Activated CD8-positive, alpha-beta T cell treated with anti-CD3 and anti-CD28 coated beads for 36 hours (primary cell): ENCODE measurements at places on chromosomes 12 and 14.
A peak's percentile ranks its signal among the peaks of the same experiment; 100 is the strongest.

GRCh38 chr12:2284321-2284813 lies 231.6 kb downstream of the CACNA1C start:
- no peak for DNase-seq

GRCh38 chr14:97776890-97777558 lies 979.8 kb downstream of the VRK1 start:
- no peak for DNase-seq

DNA sequence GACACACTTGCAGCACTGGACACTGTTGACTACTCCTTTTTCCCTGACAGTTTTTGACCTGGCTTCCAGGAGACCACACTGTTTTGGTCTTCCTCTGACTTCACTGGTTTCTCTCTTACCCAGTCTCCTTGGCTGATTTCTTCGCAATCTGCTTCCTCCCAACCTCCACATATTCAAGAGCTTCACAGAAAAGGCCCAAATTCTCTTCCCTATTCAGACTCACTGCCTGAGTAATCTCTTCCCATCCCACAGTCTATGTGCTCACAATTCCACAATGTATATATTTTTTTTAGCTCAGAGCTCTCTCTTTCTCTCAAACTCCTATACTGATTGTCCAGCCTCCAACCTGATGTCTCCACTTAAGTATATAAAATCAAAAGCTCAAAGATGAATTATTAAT lies 115.4 kb downstream of the SINHCAF start:
- DNase-seq: no peak

- DNase-seq: no peak
Measured at GRCh38 chr12:102201436-102202061, 3.9 kb upstream of the PMCH start.

DNA sequence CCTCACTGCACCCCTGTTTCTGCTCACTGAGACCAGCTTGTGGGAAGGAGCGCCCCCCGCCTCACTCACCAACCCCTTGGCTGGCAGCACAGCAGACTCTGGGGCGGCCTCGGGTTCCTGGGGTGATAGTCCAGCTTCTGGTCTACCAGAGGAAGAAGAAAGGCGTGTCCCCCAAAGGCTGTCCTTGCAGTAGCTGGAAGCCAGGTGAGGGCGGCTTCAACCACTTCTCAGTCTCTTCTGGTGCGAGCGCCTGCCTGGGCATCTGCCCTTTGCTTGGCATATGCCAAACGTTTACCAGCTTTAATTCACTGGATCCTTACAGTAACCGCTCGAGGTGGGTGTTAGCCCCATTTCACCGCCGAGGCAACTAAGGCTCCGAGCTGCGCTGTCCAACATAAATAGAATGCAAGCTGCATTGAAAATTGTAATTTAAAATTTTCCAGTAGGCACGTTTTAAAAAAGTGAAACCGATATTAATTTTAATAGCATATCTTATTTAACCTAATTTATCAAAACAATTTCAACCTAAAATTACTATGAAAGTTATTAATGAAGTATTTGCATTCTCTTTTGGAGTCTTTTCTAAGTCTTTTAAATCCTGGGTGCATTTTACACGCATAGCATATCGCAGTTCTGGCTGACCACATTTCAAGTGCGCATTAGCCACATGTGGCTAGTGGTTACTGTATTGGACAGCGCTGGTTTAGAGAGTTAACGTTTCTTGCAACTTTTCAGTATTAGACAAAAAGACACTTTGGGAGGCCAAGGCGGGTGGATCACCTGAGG lies 872 bp downstream of the FAM177A1 start:
- DNase-seq: peak; percentile 63

GRCh38 chr12:49219417-49220026 lies 30.6 kb upstream of the TUBA1A start:
- no peak for DNase-seq

GRCh38 chr14:56092763-56093162 lies 25.4 kb upstream of the PELI2 start:
- no peak for DNase-seq

DNA sequence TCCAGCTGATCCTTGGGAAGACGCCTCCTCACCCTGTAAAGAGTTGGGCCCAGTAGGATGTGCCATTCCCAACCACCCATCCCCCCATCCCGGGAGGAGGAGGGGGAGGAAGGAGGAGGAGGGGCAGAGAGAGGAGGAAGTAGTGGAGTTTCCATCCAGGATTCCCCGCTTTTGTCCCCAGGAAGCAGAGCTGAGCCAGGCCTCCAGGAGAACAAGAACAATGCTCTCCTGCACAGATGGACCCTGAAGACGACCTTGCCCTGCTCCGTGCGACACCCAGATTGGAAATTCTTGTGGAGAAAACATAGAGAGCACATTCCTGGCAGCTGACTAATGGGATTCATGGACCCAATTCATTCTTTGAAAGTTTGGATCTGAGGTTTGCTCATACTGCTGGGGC lies 132.3 kb upstream of the CRY1 start:
- DNase-seq: no peak
